ENCODE measurements at places on chromosomes 12 and 14.

DNA sequence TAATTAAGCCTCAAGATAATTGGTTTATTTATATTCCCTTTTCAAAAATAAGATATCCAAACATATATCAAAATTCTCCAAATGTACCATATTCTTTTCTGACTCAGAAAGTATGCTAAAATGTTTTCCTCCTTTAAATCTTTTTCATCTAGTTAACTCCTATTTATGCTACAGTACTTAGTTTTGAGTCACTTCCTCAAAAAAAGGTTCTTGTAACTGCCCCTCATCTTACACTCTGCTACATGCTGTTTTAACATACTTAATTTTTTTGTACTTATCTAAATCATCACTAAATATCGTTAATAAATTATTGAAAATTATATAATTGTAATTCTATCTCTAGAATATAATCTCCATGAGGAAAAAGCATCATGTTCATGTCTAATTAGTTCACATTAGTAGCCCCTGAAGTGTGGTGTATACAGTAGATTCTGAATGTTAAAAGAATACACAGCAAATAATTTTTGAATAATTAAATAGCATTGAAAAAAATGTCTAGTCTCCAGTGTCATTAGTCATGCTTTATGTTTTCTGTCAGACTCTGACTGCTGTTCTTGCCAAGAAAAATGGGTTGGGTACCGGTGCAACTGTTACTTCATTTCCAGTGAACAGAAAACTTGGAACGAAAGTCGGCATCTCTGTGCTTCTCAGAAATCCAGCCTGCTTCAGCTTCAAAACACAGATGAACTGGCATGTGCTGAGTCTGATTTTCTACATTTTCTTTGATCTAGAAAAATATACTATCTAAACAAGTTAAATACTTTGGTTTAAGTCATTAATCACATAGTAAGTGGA is 3.5 kb downstream of the KLRD1 start:
- DNase-seq: no peak

GRCh38 chr14:23381871-23382270 is 5.0 kb downstream of the CMTM5 start:
- DNase-seq: no peak

- DNase-seq: no peak
Observed at GRCh38 chr14:22952418-22952817, 4.5 kb downstream of the HAUS4 start.

DNA sequence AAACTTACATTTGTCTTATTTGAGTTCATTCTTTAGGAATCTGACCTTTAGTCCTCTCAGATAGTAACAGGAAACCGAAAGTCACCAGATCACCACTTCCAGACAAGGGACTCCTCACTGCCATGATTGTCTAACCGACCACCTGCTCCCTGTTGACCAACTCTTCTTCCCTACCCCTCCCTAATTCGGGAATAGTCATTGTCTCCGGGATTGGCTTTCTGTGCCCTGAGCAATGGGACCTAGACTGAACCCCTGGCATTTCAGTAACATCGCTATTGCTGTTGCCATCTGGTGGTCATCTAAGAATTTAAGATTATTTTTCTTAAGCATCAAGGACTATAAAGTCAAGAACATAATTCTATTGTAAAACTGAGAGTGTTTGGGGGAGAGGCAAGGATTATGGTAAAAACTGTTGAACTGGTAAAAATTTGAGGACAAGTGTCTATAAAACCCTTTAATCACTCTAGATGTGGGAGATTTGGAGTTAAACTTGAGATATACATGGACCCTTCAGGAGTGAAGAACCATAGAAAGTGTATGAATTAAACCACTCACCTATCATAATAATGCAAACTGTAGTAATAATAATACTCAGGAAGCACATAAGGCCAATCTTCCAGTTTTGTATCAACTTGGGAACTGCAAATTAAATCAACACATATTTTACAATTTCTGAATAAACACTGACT is 6.3 kb downstream of the CLEC2A start:
- no peak for DNase-seq

DNA sequence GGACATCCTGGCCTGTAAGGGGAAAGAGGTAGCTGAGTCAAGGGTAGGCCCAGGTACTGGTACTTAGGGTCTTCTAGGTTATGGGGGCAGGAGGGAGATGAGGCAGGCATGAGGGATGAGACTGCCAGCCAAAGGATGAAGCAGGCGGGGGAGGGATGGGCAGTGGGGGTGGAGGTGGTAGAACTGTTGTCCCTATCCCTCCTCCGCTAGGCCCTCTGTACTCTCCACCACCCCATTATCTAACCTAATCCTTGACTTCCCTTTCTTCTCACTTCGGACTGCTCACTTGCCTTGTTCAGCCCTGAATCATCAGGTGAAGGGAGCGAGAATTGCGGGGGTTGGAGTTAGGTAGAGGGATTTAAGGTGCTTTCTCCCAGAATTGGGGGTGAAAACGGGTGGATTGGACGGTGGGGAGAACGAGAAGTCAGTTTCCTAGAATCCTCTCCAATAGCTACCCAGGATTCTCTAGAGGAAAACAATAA is 562 bp downstream of the PAN2 start:
- DNase-seq: no peak

- no peak for DNase-seq
Observed at GRCh38 chr12:130649101-130650045, 66.7 kb downstream of the RIMBP2 start.

DNA sequence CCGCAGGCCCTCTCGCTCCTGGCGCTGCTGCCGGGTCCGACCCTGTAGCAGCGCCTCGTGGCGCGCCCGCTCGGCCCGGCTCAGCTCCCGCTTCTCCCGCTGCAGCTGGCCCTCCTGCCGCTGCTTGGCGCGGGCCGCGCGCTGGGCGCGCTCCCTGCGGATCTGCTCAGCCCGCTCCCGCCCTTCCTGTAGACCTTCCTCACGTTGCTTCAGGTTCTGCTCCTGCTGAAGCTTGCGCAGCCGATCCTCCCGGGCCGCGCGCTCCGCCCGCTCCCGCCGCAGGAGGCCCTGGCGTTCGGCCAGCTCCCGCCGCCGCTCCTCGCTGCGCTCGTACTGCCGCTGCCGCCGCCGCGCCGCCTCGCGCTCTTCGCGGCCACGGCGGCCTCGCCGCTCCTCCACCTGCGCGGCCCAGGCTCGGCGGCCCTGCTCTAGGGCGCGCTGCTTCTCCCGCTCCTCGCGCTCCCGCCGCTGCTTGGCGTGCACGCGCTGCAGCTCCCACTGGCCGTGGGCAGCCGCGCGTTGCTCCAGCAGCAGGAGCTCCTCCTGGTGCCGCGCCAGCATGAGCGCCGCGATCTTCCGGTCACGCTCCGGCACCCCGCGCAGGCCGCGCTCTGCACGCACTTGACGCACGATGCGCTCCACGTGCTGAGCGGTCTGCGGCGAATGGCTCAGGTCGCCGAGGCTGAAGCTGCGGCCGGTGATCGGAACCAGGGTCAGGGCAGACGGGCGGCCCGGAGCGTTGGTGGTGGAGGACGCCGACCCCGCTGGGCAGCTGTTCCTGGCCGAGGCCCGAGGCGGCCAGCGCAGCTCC is 2.4 kb downstream of the CCDC177 start:
- DNase-seq: peak; percentile 20

- DNase-seq: no peak
Observed at GRCh38 chr14:54922598-54922997, 20.0 kb upstream of the GCH1 start.

- DNase-seq: no peak
Observed at GRCh38 chr12:75481774-75482173, 1.2 kb downstream of the GLIPR1 start.

DNA sequence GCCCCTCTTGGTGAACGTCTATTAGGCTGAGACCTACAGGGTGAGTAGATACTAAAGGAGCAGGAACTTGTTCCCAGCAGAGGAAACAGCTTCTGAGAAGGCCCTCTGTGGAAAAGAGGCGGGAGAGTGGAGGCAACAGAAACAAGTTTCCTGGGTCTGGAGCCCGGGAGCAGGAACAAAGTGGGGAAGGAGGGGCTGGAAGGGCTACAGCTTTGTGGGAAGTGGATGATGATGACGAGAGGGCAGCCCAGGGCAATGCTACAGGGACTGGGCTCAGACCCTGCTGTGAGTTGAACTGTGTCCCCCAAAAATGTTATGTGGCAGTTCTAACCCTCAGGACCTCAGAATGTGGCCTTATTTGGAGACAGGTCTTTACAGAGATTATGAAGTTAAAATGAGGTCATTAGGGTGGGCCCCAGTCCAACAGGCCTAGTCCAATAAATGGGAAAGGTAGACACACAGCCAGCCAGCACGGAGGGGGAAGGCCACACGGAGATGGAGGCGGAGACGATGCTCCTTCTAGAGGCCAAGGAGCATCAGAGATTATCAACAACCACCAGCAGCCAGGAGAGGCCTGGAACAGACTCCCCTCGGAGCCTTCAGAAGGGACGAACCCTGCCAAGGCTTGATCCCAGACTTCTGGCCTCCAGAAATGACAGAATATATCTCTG is 14.3 kb downstream of the CAMKK2 start:
- DNase-seq: no peak

GRCh38 chr12:119089380-119090013 is 89.2 kb upstream of the HSPB8 start:
- no peak for DNase-seq
